ENCODE measurements at places on chromosomes 6 and 20.

DNA sequence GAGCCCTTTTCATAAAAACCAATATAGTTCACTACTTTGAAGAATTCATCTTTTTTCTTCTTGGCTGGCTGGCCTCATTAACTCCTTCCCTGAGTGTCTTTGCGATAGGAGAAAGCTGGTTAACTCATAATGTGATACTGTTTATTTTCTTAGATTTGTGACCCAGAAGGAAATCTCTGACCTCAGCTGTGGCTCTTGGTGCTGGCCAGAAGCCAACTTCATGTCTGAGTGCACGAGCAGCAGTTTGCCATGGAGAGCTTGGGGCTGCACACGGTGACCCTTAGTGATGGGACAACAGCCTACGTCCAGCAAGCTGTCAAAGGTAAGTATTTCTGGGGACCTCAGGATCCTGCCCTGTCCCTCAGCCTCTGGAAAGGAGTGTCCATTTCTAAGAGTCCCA lies 16.7 kb upstream of the DEF6 start:
- DNase-seq, result no peak

DNA sequence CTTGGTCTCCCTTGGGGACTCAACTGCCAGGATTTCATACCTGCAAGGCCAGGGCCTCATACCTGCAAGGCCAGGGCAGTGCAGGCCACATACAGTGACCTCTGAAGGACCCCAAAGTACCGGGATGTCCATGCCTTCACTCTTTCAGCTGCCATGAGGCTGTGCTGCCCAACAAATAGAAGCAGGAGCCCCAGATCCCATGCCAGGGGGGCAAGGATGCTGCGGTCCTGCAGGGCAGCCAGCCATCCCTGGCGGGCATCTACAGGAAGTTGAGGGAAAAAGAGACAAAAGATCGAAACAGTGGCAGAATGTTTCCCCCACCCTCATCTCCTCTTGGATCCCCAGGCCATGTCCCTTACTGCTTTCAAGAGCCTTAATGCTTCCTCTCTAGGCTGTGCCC lies 799 bp downstream of the NRM start:
- DNase-seq, result no peak

DNA sequence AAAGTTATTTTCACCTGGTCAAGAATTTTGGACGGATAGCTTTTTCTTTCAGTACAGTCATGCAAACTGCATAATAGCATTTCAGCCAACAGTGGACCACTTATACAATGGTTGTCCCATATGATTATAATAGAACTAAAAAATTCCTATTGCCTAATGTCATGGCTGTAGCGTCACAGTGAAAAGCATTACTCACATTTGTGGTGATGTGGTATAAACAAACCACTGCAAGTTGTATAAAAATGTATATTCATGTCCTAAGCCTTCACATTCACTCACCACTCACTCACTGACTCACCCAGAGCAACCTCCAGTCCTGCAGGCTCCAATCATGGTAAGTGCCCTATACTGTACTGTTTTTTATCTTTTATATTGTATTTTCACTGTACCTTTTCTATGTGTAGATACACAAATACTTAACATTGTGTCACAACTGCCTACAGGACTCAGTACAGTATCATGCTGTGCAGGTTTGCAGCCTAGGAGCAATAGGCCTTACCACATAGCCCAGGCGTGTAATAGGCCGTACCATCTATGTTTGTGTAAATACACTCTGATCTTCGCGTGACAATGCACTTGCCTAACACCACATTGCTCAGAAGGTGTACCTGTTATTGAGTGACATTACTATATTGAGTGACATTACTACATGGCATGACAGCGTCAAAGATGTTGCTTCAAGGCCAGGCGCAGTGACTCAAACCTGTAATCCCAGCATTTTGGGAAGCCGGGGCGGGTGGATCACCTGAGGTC lies 17.9 kb downstream of the ABHD12 start:
- DNase-seq, result peak; percentile 98

GRCh38 chr6:169720207-169720855 lies 4.0 kb downstream of the PHF10 start:
- DNase-seq, result no peak

GRCh38 chr6:166586424-166587156 lies at the start of gene RAMACL:
Gene RAMACL, minus strand, starts transcription at chr6:166586678. Its CDS starts 201 bp downstream, at chr6:166586477.
- DNase-seq, result no peak

GRCh38 chr20:10788055-10788454 lies 114.3 kb upstream of the JAG1 start:
- no peak for DNase-seq

DNA sequence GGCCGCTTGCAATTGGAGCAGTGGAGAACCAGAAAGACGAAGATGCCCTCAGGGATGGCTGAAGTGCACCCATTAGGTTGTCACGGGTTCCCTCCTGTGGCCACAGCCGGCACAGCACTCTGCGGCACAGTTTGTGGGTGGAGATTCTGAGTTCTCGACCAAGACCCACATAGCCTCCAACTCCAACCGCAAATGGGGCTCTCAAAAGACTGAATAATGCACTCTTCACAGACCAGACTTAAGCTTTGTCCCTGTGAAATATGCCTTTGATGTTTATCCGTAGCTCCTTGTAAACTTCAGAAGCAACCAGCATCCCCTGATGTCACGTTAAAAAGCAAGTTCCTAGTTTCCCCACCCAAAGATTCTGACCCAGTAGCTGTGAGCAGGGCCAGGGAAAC lies 934 bp upstream of the CST9 start:
- peak; percentile 50 for DNase-seq

DNA sequence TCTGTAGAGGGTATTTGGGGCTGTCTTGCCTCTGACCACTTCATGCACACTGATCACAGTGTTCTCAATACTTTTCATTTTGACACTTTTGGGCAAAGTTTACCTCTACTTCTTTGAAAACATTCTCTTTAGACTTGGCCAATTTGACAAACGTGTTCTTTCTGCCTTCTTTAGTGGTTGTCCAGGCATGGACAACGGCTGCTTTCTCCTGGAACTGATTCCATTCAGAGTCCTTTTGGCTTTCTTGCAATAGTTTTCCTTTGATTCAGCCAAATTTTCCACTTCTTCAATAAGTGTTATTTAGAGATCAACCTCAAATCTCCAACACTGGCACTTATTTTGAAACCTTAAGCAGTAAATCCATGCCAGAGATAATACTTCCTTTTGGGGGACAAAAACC lies 6.7 kb upstream of the CST9 start:
- DNase-seq, result no peak
